ENCODE measurements at places on chromosomes 6 and 20.

GRCh38 chr20:46991880-46992639 lies 97.4 kb downstream of the EYA2 start:
- no peak for DNase-seq

GRCh38 chr6:119096721-119097565 lies 18.5 kb upstream of the FAM184A start:
- no peak for DNase-seq

DNA sequence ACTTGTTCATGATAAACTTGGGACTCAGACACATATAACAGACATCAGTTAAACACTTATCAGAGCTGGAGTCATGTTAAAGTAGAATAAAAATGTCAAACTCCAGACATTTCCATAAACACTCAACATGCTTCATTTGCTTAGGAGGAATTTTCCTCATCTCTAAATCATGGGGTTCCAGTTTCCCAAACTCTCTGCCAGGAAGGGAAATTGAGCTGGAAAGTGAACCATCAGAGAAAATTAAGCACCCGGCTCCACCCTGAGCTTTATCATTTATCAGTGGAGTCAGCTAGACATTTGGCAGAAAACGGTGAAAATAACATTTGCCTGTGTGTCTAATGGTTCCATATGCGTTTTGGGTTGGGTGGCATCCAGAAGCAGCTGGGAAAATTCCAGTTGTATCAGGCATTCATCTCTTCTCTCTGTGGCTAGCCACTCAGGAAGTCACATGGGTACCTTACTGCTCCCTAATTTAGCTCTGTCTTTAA lies 25.3 kb upstream of the ZNFX1 start:
- DNase-seq, result no peak

GRCh38 chr6:8361259-8361658 lies 74.1 kb downstream of the SLC35B3 start:
- no peak for DNase-seq

- no peak for DNase-seq
These were observed 7.7 kb downstream of the CCN6 start for GRCh38 chr6:112061605-112062004.

DNA sequence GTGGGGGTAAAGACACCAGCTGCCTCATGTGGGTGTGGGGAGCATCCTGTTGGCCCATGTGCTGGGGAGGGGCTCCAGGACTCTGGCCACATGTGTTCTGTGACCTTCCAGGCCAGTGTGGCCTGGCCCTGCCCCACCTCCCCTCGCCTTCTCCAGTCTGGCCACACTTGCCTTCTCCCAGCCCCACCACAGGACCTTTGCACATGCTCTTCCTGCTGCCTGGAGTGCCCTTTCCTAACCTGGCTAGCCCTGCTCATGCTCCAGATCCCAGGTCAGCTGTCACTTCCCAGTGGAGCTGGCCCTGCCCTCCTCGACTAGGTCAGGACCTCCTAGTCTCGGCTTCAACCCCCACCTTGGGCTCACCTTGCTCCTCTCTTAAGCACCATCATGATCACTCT lies 183.8 kb downstream of the CDH4 start:
- no peak for DNase-seq

DNA sequence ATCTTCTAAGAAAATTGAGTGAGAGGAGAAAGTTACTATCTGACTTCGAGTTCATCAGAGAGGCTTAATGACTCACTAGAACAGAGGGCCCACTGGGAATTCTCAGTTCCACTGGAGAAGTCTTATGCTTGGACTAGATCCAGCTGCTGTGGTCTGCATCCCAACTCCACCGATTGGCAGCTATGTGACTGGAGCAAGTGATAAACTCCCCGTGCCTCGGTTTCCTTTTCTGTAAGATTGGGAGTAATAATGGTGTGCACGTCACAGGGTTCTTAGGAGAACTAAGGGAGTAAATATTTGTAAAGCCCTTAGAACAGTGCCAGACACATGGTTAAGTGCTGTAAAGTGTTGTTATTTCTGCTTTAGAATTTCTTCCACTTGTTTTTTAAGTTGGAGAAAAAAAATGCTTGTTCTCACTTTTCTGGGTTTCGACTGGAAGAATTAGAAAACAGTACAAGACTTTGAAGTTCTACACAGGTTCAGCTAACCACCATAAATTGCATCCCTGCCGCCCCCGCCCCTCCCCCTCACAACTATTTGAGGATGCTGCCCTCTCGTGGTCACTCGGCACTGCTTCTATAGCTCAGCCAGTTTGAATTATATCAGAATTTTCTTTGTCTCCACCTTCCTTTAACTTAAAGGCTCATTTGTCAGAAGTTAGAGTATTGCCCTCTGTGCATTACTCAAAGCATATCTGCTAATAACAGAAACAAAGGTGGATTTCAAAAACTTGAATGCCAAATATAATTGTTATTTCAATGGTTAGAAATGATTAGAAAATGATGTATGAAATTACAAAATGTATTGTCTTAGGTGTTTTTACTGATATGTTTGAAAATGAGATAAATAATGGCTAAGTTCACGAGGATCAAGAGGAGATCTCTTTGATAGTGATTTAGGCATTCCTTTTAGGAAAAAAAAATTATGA lies 95.0 kb upstream of the IFNGR1 start:
- peak; percentile 37 for DNase-seq

DNA sequence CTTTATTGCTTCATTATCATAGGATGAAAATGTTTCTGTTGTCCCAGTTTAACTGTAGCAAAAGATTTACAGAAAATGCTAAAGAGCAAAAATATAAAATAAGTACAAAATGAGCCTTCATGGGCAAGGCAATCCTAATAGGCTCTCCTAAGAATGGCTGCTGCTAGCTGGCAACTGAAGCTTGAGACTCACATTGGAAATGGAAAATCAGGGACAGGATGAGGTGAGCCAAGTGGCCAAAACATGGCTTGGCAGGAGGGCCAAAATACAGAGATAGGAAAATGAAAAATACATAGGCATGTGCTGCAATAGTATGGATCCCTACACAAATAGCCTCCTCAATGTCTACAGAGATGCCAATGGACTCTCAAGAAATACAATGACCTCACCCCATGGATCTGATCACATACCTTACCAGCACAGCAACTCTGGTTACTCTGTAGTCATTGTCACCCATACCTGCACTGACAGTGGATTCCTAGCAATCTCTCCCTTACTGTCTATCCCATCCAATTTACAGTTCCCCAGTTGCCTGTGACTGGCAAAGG lies 105.4 kb downstream of the DST start:
- DNase-seq, result no peak

- DNase-seq, result no peak
These were observed 14.5 kb upstream of the GMNN start for GRCh38 chr6:24760210-24760609.

GRCh38 chr6:152124429-152125074 lies 317.1 kb downstream of the ESR1 start:
- no peak for DNase-seq

- peak; percentile 40 for DNase-seq
These were observed 16.2 kb downstream of the HLA-DPB1 start for GRCh38 chr6:33091957-33092356.

DNA sequence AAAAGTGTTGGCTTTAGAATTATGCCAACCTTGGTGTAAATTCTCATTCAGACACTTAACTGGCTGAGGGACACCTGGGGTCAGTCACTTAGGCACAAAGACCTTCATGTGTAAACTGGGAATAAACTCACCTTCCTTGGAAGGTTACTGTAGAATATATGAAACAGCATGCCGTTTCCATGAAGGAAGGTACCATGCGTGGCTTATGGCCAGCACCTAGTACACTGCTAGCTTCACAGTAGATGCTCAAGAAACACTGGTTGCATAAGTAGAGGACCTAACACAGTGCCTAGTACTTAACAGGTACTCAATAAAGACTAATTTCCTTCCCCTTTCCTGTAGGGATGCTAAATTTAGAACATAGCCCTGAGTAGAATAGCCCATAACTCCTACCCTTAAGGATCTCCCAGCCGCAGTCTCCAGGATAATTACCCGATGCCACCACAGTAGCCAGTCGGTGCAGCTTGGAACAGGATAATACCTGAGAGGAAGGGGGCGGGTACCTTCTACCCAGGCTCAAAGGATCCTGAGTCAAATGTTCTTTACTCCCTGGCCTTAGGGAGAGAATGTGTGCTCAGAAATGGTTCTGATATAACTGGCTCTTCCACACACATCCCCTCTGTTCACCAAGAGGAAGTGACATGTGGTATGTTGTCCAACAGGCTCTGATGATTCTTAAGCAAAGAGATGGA lies 3.6 kb downstream of the BCL2L1 start:
- DNase-seq, result no peak

DNA sequence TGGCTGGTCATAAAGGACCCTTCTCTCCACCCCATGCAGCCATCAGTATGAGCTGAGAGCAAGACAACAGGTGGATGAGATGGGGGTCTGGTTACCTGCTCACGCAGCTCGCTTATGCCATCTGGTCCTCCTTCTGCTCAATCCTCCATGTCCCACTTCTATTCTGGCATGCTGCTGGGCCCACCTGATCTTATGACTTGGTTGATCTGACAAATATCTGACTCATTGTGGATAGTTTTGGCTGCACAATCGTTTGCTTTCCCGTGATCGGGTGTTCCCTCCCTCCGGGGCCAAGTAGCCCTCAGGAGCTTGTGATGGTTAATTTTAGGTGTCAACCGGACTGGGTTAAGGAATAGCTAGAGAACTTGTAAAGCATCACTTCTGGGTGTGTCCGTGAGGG lies 26.6 kb upstream of the ELMO2 start:
- no peak for DNase-seq

GRCh38 chr6:169967687-169968086 lies 216.3 kb downstream of the ERMARD start:
- no peak for DNase-seq

- no peak for DNase-seq
These were observed 2.1 kb downstream of the COL12A1 start for GRCh38 chr6:75203721-75204120.

DNA sequence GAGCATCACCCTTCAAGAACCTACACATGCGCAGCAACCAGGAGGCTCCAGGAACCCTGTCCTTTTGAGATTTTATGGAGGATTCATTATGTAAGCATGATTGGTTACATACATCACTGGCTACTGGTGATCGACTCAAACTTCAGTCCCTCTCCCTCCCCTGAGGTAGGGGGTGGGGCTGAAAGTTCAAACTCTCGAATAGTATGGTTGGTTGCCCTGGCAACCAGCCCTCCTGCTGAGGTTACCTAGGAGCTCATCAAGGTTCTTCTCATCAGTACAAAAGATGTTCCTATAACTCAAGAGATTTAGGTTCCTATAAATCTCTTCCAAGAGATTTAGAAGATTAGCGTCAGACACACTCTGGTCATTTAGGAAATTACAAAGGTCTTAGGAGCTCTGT lies 21.9 kb upstream of the ZSCAN9 start:
- no peak for DNase-seq

- DNase-seq, result no peak
These were observed 423.8 kb upstream of the ADGRB3 start for GRCh38 chr6:68211242-68211795.

DNA sequence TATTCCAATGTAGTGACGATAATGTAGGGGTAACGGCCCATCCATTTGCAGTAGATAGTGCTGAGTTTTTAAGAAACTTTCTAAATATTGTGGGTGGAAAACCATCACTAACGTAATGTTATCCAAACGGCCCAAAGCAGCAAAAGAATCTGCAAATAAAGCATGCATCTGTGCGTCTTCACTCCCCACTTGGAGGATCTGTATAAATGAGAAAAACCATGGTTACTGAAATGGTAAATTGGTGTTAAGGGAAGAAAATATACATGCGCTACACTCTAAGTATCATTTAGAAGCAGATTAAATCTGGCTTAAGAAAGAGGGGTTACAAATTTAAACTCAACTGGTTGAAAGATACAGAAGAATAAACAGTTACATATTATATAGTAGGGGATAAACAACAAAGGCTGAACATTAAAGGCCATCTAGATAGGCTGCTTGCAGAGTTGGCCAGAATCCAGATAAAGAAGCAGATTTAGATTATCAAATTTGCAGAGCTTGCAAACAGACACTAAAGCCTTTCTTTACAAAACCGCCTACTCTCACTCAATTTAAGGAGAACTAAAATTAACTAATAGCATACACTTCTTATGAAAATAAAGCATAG lies 93.3 kb downstream of the SESN1 start:
- no peak for DNase-seq

GRCh38 chr20:2800521-2801285 lies at the start of gene CPXM1:
TSS of gene CPXM1 (minus strand) at chr20:2800627. CDS start at chr20:2800572, 55 bp downstream.
- no peak for DNase-seq

DNA sequence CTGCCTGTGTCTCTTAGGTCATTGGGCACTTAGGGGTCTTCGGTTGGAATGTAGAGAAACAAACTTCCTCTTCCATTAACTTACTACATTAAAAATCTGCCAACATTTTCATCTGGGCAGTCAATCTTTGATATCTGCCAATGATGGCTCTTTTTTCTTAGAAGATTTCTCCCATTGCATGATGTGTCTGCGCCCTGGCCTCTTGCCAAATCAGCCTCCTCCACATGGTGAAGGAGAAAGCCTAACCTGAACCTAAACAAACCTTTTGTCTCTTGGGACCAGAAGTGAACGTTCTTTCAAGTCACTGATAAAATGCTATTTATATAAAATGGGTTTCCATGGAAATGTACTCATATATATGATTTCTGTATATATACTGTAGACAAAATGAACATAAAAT lies 998.9 kb upstream of the GJE1 start:
- DNase-seq, result no peak

DNA sequence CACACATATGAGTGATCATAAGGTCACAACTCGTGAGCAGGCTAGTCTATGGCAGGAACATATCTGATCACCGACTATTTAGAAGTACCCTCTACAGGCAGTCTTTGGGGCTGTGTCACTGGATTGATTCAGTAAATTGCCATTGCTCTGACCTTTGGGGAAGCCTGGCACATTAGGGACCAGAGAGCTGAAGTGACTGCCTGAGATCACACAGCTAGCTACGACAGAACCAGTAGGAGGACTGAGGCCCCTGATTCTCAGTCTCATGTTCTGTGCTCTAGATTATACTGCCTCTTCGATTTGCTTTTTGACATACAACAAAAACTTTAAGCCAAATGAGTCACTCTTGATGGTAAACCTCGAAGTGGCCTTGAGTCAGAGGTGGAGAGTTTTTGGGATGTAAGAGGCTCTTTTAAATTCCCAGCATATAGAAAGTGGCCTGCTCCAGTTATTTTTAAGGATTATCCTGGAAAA lies 247.5 kb upstream of the SUPT3H start:
- no peak for DNase-seq

DNA sequence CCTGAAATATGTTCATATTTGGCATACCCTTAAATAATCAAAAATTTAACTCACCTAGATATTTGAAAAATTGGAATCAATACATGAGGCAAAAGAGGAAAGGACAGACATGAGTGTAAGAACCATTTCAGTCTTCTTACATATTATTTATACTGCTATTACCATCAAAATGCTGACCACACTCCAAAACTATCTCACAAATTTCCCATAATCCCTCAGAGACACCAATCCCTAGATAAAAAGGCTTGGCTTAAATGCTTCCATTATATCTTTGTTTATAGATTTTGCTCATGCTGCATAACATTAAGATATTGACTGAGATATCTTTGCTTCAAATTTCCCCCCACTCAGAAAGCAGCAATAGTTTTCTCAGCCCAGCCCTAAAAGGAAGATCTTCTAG lies 11.7 kb upstream of the NT5DC1 start:
- DNase-seq, result no peak
